ENCODE measurements at places on chromosomes 1 and 21.

- no peak for DNase-seq
Measured at GRCh38 chr21:37656899-37657298, 259.4 kb downstream of the KCNJ6 start.

DNA sequence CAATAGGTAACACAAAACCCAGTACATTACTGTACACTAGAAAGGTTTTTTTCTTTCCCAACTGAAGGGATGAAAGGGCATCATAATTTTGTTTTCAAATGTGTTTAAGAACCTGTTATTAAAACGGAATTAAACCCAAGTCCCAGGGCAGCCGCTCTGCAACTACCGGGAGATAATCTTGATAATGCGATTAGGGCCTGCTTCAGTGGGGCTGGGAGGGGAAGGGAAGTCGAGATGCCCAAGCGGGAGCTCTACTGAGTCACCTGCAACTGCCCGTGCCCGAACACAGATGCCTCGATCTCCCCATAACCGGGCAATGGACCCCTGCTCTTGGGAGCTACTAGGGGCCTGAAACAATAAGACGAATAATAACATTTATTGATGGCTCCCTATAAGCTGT is 61.4 kb downstream of the KAZN start:
- no peak for DNase-seq

DNA sequence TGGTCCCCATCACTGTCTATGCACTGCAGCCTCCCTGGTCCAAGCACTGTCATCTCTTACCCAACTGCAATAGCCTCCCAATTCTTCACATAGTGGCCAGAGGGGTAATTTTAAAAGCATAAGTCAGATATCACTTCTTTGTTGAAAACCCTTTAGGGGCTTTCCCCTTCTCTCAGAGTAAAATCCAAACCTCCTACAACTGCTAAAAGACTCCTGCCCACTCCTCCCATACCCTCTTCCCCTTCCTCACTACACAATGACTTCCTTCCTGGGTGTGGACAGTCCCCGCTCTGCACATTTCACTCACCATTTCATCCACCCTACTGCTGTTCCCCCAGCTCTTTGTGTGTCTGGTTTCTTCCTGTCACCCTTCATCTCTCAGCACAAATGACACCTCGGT is 8.3 kb downstream of the MCOLN2 start:
- DNase-seq: no peak

GRCh38 chr21:41917531-41917930 is 36.3 kb downstream of the C2CD2 start:
- no peak for DNase-seq

GRCh38 chr1:15538771-15539170 is 12.1 kb downstream of the DNAJC16 start:
- DNase-seq: no peak

- DNase-seq: no peak
Measured at GRCh38 chr1:226549094-226549936, 751 bp downstream of the STUM start.

- no peak for DNase-seq
Measured at GRCh38 chr1:216281757-216282156, 141.5 kb downstream of the USH2A start.

Data from left hindlimb (tissue), 1 donor.